Stimulated activated naive CD4-positive, alpha-beta T cell treated with Interleukin-2 at 50 U/mL for 16 hours (primary cell): ENCODE measurements at places on chromosomes 4 and X.

GRCh38 chr4:182147391-182147790 lies 95.8 kb upstream of the TENM3 start:
- DNase-seq = no peak

GRCh38 chr4:47490550-47490949 lies 5.5 kb downstream of the ATP10D start:
- no peak for DNase-seq

DNA sequence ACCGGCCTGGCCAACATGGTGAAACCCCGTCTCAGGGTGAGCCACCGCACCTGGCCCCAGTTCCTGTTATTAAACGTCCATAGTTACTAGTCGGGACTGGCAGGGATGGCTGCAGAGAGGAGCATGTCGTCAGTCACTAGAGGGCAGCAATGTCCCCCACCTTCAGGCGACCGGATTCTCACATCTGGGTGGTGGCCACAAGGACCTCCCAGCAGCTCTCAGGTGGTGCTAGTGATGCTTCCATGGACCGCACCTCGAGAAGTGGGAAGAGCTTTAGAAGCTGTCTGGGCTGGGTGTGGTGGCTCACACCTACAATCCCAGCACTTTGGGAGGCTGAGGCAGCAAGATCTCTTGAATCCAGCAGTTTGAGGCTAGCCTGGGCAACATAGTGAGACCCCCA lies 13.3 kb upstream of the IL3RA start:
- DNase-seq = peak; percentile 29

- DNase-seq = no peak
These were observed 582 bp downstream of the NAA10 start for GRCh38 chrX:153934148-153934761.

- no peak for DNase-seq
These were observed 818.1 kb downstream of the FSTL5 start for GRCh38 chr4:161345741-161346140.

- peak; percentile 14 for DNase-seq
These were observed 41.3 kb downstream of the ABLIM2 start for GRCh38 chr4:8117278-8117682.

GRCh38 chr4:70895405-70895804 lies 6.8 kb upstream of the MOB1B start:
- no peak for DNase-seq

DNA sequence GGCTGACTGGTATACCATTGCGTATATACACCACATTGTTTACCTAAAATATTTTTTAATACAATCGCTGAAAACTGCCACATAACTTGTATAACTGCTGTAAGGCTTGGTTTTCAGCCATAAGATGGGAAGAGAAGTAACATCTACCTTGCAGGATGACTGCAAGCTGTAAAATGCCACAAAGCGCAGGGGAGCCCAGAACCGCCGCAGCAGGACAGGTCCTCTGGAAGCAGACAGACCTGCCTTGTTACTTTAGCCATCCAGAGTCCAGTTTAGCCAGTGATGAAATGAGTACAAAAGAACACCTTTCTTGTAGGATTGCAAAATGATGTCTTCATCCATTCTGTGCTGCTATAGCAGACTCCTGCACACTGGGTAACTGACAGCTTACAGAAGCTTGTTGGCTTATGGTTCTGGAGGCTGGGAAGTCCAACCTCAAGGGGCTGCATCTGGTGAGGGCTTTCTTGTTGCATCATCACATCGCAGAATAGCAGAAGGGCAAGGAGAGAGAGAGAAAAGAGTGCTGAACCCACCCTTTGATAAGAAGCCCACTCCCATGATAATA lies 4.1 kb upstream of the CTBP1 start:
- no peak for DNase-seq

GRCh38 chrX:136712650-136713310 lies 64.8 kb downstream of the CD40LG start:
- no peak for DNase-seq

GRCh38 chrX:19846995-19847790 lies 40.2 kb downstream of the SH3KBP1 start:
- DNase-seq = no peak

- DNase-seq = no peak
These were observed at the start of gene SPOCK3 for GRCh38 chr4:167234316-167234881. Gene SPOCK3 (minus strand): TSS chr4:167234494.
